ENCODE measurements at places on chromosomes 5 and 9.

DNA sequence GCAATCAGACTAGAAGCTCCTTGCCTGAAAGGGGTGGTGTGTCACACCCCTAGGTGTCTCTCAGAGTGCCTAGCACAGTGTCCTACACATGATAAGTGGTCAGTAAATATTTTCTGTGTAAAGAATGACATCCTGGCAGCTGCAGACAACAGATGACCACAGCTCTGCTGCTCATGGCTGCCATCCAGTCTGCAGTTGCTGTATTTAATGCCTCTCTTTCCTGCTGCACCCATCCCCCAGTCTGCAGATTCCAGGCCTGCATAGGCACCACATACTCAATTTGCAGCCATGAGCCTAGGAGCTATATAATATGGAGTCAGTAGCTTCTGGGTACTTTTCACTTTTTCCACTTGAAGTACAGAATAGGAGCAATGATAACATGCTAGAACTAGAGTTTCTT is 94.9 kb upstream of the NR4A3 start:
- no peak for DNase-seq

DNA sequence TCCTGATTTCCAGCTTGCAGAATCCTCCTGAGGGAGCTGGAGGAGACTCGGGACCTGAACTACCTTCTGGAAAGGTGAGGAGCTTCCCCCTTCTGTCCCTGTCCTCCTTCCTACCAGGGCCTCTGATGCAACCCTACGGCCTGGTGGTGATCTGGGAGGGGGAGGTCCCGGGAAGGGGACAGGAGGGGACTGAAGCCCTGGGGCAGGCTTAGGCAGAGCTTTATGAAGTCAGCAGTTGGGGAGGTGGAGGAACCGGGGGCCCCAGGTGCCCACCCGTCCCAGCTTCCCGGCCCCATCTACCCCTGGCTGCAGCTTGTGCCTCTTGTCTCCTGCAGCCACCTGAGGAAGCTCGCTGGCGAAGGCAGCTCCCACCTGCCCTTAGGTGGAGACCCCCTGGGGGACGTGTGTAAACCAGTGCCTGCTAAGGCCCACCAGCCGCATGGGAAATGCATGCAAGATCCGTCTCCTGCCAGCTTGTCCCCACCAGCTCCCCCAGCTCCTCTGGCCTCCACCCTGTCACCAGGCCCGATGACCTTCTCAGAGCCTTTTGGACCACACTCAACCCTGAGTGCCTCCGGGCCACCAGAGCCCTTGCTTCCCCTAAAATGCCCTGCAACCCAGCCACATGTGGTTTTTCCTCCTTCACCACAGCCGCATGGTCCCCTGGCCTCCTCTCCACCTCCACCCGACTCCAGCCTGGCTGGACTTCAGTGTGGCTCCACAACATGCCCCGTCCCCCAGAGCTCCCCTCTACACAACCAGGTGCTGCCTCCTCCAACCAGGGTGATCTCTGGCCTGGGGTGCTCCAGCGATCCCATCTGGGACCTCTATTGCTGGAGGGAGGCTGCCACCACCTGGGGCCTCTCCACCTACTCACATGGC is 2.1 kb downstream of the SPATA31E1 start:
- no peak for DNase-seq

- peak; percentile 25 for DNase-seq
Observed at GRCh38 chr9:91503673-91504081, 80.0 kb upstream of the NFIL3 start.

DNA sequence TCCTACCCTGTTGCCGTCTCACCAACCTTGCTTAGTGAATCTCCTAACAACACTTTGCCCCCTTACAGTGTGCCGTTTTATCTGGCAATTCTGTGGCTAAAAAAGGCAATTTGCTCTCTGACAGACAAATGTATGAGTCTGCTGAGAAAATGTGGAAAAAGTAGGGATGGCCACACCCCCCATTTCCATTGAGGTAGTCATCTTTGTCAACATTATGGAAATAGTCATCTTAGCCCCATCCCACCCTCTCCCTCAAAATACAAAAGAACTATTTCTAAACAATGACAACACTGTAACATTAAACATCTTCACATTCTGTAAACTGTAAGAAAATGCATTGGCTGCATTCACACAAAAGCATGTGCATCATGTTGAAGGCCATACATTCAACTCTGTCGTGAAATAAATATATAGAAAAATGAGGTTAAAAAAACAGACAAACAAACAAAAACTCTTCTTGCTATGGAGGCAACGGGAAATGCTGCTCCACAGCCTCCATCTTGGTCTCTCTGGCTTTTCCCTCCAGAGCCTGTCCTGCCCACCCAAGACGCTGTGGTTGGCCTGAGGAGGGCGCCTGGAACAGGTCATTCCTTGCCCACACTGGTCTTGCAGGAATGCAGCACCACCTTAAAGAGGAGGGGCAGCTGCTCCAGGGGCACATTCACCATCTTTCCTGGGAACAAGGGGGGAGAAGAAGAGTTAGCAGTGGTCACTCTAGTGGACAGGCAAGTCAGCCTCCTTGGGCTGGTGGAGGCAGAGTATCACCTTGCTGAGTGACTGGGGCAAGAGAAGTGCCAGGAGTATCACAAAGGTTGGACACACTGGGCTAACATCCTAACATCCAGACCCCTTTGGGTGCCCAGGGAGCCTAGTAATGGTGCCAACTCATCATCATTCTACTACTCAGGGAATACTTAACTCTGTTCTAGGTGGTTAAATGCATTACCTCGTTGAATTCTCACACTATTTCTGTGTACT is 15.2 kb upstream of the NR5A1 start:
- no peak for DNase-seq

GRCh38 chr9:75139201-75139600 is 50.9 kb downstream of the OSTF1 start:
- DNase-seq, result no peak

- peak; percentile 45 for DNase-seq
Observed at GRCh38 chr9:36632892-36633291, 60.2 kb downstream of the MELK start.

GRCh38 chr5:18882154-18882553 is 1105.8 kb downstream of the CDH18 start:
- DNase-seq, result no peak

DNA sequence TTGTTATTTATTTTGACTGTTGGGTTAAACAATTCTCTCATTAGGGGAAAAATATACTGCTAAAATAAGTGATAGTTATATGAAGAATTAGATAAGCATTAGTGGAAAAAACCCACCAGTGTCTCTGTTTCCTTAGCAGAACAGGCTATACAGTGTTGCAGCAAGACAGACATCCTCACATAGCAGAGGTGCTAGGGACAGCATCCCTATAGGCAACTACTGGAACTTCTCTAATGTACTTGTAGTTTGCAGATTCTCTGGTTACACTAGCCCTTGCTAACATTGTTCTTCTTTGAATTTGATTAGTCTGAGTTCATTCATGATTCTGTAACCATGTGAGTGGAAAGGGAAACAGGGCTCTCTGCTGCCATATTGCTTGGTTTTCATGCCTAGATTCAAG is 661.8 kb upstream of the RGMB start:
- no peak for DNase-seq

GRCh38 chr9:98220911-98221310 is 28.5 kb upstream of the CORO2A start:
- DNase-seq, result no peak

- DNase-seq, result no peak
Observed at GRCh38 chr5:50564079-50564478, 102.4 kb upstream of the PARP8 start.

DNA sequence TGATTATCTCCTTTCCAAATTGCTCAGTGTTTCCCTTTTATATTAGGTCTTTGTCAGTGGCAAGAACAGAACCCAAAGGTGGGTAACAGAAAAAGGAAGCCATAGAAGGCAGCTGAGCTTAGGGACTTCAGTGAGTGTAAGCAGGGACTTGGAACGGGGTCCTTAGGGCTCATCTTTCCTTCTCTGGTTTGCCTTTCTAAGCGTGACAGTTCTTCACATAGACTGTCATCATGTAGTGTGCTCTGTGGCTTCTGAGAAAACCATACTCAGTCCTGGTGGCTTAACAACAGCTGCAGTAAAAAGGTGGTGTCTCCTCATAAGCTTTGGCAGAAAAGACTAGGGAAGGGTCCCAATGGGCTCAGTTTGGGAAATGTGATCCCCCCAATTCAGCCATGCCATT is 108.8 kb downstream of the SLC12A2 start:
- DNase-seq, result no peak

- DNase-seq, result no peak
Observed at GRCh38 chr9:128103589-128103962, 24.0 kb downstream of the PTGES2 start.

GRCh38 chr9:130239741-130240241 is 25.8 kb upstream of the HMCN2 start:
- DNase-seq, result no peak

DNA sequence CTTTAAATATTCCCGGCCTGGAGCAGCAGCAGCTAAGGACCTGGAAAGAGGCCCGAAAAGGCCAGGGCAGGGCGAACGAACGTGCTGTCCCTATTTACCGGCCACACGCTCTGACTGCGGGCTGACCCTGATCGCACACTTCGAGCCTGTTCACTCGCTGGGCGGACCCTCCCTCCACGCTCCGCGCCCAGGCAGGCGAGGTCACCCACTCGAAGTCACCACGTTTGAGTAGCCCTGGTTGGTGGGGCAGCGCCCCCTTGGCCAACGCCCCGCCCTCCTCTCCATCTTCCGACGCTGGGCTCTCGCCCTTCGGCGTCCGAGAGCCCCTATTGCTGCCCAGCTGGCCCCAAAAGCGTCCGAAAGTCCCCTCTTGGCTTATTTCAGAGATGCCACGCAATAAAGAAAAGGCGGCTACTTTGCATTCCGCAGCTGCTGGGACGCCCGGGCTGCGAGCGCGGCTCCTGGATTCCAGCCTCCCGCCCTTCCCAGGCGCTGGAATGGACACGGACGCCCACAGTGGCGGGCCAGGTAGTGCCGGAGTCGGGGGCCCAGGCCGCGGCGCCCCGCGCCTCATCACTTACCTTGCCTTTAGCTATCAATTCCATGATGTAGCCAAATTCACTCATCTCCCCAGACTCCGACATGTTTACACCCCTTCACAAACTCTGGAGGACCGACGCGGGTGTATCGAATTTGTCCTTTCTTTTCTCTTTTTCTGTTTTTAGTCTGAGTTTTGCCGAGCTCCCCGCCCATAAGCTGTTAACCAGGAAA is 9.9 kb upstream of the TRIM36 start:
- DNase-seq, result no peak

- DNase-seq, result no peak
Observed at GRCh38 chr5:164688437-164688836, 1183.0 kb downstream of the MAT2B start.

GRCh38 chr5:27516437-27516836 is 478.1 kb upstream of the CDH9 start:
- no peak for DNase-seq

GRCh38 chr5:93503598-93504067 is 77.4 kb downstream of the NR2F1-AS1 start:
- DNase-seq, result peak; percentile 96

DNA sequence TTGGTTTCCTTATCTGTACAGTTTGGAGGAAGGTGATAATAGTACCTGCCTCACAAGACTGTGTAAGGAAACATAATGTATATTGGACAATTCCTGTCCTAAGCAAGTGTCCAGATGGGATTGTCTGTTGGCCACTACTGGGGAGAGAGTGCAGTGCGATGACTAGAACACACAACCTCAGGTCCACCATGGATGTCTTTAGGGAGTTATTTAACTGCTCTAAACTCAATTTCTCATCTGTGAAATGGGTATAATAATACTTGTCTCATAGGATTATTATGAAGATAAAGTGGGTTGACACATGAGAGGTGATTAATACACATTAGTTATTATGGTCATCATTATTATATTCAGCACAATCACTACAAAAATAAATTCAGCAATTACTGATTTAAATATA is 63.1 kb downstream of the CAST start:
- DNase-seq, result no peak

Data from fibroblast of villous mesenchyme (primary cell).